Left colon (tissue), 2 donors: ENCODE measurements at places on chromosomes 13 and 19. TPM values are rescaled to one million over a fixed set of nuclear protein-coding genes. Genes with fewer than 3 reads are reported as not detected.

GRCh38 chr13:86082121-86082520 is 282.9 kb upstream of the SLITRK6 start:
- no peak for DNase-seq

The TMEM255B gene
- 1.9 TPM for total RNA-seq

DNA sequence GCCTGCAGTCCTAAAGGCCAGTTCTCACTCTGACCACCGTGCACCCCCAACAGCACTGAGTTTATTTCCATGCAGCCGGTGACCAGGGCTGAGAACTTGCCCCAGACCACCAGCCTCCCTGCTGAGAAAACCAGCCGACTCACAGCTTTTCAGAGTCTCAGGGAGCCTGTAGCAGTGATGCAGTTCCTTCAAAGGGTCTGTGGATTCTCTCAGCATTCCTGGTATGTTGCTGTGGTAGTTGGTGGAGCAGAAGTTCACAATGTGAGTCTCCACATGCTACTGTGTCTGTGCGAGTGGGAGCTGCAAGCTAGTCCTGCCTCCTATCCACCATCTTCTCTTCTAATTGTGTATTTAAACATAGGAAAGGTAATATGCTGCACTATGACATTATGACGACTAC is 254.9 kb upstream of the KLF12 start:
- DNase-seq: no peak

DNA sequence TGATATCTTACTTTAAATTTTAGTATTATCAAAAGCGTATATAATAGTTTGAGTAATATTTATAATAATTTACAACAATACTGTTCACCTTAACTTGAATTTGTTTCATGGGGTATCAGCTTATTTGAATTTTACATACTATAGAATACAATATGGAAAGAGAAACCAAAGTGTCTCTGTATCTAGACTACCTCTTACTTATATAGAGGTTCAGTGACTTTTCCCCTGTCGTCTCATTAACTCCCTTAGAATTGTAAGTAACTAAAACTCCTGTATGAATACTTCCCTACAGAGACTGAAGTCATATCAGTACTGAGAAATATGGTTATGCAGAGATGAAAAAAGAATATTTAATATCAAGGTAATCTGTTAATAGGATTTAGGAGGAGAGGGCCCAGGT is 26.8 kb downstream of the COG6 start:
- DNase-seq: no peak

GRCh38 chr19:43634506-43634871 is 5.2 kb downstream of the CADM4 start:
- no peak for DNase-seq
